ENCODE measurements at places on chromosomes 7 and 10.

DNA sequence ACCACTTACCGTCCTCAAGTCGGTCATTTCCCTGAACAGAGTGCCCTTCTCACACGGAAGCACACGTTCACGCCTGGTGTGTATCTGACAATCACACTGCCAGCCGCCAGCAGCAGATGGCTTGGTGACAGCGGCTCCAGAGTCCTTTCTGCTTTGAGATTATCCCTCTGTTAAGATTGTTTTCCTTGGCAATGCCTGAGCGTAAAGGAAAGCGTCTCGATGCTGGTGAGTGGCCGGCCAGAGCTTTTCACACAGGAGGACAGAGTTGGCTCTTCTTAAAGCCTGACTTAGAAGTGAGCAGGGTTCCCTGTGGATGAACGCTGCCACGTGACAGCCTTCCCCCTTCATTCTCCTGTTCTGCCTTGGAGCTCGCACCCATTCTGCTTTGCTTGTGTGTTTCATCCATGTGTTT lies 22.1 kb upstream of the PRKAR1B start:
- DNase-seq, result no peak

DNA sequence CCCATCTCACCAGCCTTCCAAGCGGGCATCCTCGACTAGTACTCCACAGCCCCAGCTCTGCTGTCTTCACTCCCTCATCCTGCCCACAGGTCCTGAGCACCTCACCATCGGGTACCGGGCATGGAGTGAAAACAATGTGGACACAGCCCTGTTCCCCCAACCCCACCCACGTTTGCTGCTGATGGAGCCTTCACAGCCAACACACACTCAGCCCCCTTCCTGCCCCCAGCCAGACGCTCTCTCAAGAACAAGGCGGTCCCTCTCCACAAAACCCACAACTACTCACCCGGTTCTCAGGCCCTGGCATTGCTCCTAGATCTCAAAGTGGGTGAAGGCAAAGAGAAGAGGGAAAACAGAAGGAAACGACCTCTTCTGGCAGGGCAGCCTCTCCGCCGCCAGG lies 56.1 kb downstream of the SLIT1 start:
- no peak for DNase-seq

DNA sequence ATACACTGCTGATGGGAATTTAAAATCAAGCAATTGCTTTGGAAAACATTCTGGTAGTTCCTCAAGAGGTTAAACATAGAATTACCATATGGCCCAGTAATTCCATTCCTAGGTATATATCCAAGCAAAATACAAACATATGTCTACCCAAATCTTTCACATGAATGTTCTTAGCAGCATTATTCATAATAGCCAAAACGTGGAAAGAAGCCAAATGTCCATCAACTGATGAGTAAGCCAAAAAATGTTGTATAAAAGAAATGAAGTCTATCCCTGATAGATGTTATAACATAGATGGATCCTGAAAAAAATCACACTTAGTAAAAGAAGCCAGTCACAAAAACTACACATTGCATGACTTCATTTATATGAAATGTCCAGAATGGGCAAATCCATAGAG lies 893.0 kb downstream of the SORCS3 start:
- DNase-seq, result no peak

GRCh38 chr7:113424185-113424817 lies 305.9 kb upstream of the SMIM30 start:
- DNase-seq, result no peak

- no peak for DNase-seq
Measured at GRCh38 chr10:107589081-107589480, 424.6 kb upstream of the SORCS1 start.

- peak; percentile 50 for DNase-seq
Measured at GRCh38 chr10:27525819-27526218, 21.7 kb downstream of the RAB18 start.

DNA sequence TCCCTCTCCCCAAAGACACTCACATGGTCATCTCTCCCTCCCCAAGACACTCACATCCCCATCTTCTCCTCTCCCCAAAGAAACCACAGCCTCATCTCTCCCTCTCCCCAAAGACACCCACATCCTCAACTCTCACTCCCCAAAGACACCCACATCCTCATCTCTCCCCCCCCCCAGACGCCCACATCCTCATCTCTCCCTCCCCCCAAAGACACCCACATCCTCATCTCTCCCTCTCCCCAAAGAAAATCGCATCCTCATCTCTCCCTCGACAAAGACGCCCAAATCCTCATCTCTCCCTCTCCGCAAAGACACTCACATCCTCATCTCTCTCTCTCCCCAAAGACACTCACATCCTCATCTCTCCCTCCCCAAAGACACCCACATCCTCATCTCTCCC lies 31.5 kb downstream of the INSIG1 start:
- DNase-seq, result no peak

DNA sequence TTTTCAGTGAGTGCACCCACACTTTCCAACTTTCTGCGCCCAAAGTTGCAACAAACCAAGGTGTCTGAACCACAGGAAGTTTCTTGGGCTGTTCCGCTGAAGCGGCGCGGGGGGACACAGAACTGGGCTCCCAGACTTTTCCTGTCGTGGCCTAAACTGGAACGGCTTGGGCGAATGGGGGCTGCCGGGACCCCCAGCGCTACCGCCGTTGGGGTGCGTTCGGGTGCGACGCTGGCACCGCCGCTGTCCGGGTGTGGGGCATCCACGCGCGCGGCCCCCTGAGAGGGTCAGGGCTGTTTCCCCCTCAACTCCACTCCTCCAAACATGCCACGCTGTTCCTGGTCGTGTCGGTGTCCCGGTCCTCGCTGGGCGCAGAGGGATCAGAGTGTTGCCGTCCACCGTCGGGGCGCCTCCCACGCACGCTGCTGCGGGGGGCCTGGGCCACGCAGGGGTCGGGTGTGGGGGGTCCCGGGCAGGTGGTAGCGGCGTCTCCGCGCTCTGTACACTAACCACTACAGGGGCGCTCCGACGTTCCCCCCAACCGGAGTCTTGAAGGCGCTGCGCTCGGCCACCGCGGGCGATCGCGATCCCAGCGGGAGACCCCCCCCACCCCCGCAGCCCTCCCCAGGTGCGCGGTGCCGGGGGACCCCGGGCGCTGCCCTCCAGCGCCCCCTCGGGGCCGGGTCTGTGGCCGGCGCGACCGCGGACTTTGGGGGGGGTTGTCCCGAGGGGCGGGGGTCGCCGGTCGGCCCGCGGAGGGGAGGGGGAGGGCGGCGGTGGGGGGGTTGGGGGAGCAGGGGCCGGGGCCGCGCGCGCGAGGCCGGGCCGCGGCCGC lies 2.2 kb upstream of the CUX1 start:
- peak; percentile 55 for DNase-seq

Data from AG08395 (cell line).